Pancreas (tissue), 10 donors: ENCODE measurements at places on chromosomes 11 and 22. TPM values are rescaled to one million over a fixed set of nuclear protein-coding genes. Genes with fewer than 3 reads are reported as not detected.

ADM gene
- 7.6 TPM for total RNA-seq

MRGPRX3 gene
- total RNA-seq, result not detected

RCOR2 gene
- total RNA-seq, result 0.59 TPM

PHOX2A gene
- total RNA-seq, result not detected

DNA sequence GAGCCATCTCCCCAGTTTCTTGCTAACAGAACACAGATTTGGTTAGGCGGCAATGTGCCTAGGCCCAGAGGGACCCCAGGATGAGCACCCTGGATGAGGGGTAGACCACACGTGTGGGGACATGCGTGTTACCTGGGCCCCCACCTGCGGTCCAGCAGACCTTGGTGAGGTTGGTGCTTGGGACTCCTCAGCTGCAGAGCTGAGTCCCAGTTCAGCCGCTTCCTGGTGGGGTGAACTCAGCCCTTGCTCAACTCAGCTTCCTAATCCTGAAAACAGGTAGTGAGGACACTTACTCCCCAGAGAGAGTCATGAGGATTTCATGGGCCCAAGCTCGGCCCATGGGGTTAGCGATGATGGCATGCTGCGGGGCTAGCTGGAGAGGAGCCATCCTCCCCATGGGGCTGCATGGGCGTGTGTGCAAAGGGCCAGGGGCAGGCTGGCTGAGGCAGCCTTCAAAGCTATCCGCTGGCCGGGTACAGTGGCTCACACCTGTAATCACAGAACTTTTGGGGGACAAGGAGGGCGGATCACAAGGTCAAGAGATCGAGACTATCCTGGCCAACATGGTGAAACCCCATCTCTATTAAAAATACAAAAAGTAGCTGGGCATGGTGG, 46.9 kb upstream of the SHISAL1 start:
- no peak for DNase-seq
- H3K27me3 ChIP-seq, result no peaks in the 10 kb centered on the region
- H3K36me3 ChIP-seq, result no peaks in the 10 kb centered on the region
- no peaks in the 10 kb centered on the region for H3K4me1 ChIP-seq

DNA sequence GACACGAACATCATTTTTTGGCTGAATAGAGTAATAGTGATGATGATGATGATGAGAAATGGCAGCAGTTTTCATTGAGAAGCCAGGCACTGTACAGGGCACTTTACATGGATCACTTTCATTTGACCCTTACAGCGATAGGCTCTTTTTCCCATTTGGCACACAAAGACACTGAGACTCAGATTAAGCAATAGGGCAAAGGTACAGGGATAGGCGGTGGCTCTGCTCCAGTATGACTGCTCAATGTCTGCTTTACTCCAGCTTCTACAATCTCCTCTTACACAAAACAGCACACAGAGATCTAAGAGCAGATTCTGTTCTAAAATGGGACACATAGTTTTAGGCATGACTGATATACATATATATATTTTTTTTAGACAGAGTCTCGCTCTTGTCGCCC, 40.6 kb downstream of the MPPED2 start:
- H3K4me1 ChIP-seq, result no peaks in the 10 kb centered on the region
- no peak overlapping the region for H3K27ac ChIP-seq
- H3K4me3 ChIP-seq, result no peak overlapping the region
- H3K27me3 ChIP-seq, result no peaks in the 10 kb centered on the region

DNA sequence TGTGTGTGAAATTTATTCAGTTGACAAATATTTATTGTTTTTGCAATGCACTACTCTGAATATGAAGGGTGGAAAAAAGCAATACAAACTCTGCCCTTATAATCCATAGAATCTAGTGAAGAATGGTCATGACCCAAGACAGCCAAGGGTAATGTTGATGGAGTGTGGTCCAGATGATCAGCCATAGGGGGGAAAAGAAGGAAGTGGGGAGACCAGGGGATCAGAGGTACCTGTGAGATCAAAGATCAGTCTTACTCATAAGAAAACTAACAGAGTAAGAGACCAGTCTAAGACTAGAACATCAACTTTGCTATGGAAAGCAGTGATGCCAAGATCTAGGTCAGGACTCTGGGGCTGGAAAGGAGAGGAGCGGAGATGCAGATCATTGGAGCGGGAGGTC, 47.0 kb upstream of the ETS1 start:
- H3K4me3 ChIP-seq, result no peak overlapping the region
- no peak overlapping the region for H3K27ac ChIP-seq
- H3K4me1 ChIP-seq, result no peaks in the 10 kb centered on the region
- no peaks in the 10 kb centered on the region for H3K27me3 ChIP-seq
- H3K36me3 ChIP-seq, result no peaks in the 10 kb centered on the region
- DNase-seq, result no peak

- H3K4me1 ChIP-seq, result no peaks in the 10 kb centered on the region
- no peak overlapping the region for H3K27ac ChIP-seq
- no peak for DNase-seq
- H3K36me3 ChIP-seq, result no peaks in the 10 kb centered on the region
- no peak overlapping the region for H3K4me3 ChIP-seq
Measured at GRCh38 chr11:106424111-106424510, 346.6 kb downstream of the AASDHPPT start.

GRCh38 chr11:124643605-124644425, 21.2 kb downstream of the TBRG1 start:
- H3K27me3 ChIP-seq, result no peaks in the 10 kb centered on the region
- H3K4me1 ChIP-seq, result no peaks in the 10 kb centered on the region
- no peak overlapping the region for H3K4me3 ChIP-seq
- no peaks in the 10 kb centered on the region for H3K36me3 ChIP-seq
- no peak overlapping the region for H3K27ac ChIP-seq
